ENCODE measurements at places on chromosomes 6 and 20.

DNA sequence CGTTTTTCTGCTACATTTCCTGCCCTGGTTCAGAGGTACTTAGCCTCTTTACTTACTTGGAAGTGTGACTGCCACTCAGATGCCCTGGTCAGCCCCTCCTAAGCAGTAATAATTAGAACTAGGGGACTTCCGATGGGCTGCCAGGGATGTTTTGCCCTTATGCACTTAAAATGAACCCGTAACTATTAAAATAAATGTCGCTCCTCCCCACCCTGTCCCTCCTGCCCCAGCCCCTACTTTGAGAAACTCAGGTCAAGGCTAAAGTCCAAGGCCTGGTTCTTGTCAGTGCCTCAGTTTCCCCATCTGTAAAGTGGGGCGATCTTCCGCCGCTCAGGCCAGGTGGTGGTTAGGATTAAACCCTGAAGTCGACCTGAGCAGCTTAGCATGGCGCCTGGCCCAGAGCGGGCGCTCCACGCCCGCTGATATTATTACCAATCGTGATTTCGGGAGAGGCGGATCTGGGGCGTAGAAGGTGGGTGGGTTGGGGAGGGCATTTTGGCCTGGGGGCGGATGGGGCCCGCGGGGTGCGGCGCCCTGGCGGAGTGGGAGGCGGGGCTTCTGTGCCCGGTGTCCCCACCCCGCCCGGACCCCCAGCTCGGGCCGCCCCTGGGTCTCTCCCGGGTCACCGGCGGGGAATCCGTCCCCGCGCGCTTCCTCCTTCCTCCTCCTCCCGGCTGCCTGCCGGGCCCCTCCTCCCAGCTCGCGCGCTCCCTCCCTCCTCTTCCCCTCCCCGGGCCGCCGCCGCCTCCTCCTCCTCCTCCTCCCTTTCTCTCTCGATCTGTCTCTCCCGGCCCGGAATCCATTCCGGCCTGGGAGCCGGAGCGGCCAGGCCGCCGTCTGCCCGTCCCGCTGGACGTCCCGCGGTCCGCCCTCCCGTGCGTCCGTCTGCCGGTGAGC is at the start of gene SRC:
SRC (plus strand) TSS at position 802 of the 897 bp plus-strand sequence. CDS start 38,014 bp downstream, outside the sequence.
- peak; percentile 77 for DNase-seq

- DNase-seq, result peak; percentile 67
Measured at GRCh38 chr6:122730775-122731386, 48.6 kb upstream of the FABP7 start.

- no peak for DNase-seq
Measured at GRCh38 chr6:110295451-110296165, 62.5 kb downstream of the METTL24 start.

GRCh38 chr6:27684264-27685211 is 211.6 kb upstream of the ZNF184 start:
- peak; percentile 30 for DNase-seq

DNA sequence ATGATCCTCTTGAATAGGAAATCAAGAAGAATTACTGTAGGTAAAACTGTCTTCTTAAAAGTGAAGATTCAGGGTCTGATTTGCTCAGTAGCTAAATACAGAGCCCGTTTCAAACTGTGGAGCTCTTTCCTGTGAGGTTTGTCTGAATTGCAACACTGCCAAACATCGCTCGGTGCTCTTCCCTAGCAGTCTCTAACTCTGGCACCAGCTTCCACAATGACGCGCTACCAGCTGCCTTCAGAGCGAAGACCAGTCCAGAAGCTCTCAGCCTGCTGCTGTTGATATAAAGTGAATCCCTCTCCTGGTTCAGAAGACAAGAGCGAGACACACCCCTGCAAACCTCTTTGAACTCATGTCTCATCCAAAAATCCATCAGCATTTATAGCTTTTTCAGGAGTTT is 447.0 kb downstream of the LMBRD1 start:
- DNase-seq, result no peak

DNA sequence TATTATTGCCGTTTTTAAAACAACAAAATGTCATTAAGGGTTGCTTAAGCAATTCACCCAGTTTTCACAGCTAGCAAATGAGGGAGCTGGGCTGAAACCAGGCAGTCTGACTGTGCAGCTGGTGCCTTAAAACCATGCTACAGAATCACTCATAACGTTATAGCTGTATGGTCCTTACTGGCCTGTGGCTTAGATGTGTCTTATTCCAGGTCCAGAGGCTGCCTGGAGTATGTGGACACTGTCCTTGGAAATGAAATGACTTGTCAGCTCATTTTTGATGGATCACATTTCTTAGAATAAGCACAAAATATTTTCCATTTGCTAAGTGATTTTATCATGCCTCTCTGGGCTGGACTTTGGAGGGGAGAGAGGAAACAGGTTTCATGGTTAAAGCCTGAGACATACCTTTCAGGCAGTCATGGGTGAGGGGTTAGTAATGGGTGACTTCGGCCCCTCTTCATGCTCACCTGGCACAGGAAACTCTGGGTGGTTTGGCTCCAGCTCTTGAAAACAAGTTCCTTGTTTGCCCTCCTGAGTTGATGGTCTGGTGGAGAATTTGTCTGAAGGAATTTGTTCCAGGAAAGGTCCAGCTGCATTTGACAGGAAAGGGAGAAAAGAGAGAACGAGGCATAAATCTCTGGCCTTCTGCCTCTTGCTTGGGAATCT is 823.2 kb downstream of the DHX35 start:
- DNase-seq, result no peak

DNA sequence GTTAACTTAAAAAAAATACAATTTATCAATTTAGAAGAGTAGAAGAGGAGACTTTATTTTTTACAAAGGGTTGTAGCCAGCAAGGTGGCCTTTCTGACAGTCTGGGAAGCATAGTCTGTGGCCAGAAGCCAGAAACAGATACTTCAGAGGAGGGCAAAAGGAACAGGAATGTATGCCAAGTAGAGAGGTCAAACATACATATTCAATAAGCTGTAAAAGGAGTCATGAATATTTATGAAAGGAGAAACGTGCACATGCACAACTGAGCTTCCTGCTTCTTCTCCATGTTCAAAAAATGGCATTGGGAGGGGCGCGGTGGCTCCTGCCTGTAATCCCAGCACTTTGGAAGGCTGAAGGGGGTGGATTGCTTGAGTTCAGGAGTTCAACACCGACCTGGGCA is 43.9 kb upstream of the FAM184A start:
- DNase-seq, result no peak

DNA sequence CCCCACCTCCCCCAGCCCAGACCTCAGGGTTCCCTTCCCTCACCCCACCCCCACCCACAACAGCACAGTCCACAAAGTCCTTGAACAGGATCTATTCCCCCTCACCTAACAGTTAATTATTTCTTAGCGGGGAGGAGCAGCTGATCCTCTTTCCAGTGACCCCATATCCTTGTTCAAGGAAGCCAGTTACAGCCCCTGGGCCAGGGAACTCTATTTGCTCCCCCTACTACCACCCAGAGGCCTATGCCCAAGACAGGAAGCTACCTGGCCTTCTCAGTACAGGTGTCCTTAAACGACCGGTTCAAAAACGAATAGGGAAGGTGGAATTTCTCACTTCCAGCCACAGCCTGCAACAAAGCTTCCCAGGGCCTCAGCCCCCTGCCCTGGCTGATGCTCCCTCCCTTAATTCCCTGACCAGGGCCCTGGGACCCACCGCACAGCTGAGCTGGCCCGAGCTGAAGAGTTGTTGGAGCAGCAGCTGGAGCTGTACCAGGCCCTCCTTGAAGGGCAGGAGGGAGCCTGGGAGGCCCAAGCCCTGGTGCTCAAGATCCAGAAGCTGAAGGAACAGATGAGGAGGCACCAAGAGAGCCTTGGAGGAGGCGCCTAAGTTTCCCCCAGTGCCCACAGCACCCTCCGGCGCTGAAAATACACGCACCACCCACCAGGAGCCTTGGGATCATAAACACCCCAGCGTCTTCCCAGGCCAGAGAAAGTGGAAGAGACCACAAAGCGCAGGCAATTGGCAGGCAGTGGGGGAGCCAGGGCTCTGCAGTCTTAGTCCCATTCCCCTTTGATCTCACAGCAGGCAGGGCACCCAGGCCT is 778 bp downstream of the MCCD1 start:
- no peak for DNase-seq

GRCh38 chr20:37373020-37373598 is 27.2 kb downstream of the SRC start:
- no peak for DNase-seq

- no peak for DNase-seq
Measured at GRCh38 chr20:52601295-52601971, 370.7 kb upstream of the TSHZ2 start.

GRCh38 chr6:54285595-54285994 is 22.6 kb upstream of the TINAG start:
- DNase-seq, result no peak

DNA sequence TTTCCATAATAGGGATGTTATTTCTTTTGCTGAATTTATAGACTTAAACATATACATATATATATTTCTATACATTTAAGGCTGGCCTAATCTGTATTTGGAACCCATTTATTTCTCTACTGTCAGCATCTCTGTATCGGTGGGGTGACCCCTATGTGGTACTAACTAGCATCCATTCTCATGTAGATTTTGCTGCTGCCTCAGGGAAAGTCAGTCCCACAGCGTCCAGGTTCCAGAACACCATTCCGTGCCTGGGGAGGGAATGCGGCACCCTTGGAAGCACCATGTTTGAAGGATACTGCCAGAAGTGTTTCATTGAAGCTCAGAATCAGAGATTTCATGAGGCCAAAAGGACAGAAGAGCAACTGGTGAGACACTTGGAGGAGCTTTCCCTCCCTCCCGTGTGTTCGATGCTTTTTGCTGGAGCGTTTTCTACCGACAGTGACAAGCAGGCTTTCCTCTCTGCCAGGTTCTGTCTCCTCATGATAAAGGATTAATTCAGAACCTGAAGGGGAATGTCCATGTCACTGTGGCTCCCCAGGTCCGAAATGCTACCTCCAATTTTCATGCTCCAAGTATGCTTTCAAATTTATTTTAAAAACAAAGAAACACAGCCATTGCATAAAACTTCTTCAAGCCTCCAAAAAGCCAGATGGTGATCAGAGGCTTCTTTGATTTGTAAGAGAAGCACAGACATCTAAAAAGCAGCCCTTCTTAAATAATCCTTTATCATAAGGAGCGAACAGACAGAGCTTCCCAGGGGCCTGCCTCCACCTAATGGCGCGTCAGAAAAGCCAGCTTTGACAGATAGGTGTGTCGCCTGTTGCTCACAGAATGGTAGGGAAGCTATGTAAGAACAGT is 13.1 kb downstream of the TNFAIP3 start:
- DNase-seq, result no peak

GRCh38 chr6:79586548-79586947 is 44.6 kb upstream of the SH3BGRL2 start:
- DNase-seq, result no peak

DNA sequence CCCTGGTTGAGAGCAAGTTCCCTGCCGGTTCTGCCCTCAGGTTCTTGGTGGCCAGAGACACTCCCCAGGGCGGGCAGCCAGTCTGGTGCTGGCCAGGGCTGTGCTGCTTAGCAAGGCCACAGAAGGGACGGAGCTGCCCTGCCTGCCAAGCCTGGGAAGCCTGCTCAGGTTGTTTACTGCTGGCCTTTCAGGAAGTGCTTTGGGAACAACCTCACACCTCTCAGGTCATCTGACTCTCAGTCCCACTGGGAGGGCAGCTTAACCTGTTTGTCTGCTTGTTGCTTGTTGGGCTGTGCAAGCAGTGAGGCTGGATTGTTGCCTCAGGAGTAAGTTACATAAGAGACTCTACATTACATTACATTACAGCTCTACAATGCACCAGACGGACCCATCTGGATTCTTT is 75.8 kb upstream of the AFDN start:
- DNase-seq, result peak; percentile 39

DNA sequence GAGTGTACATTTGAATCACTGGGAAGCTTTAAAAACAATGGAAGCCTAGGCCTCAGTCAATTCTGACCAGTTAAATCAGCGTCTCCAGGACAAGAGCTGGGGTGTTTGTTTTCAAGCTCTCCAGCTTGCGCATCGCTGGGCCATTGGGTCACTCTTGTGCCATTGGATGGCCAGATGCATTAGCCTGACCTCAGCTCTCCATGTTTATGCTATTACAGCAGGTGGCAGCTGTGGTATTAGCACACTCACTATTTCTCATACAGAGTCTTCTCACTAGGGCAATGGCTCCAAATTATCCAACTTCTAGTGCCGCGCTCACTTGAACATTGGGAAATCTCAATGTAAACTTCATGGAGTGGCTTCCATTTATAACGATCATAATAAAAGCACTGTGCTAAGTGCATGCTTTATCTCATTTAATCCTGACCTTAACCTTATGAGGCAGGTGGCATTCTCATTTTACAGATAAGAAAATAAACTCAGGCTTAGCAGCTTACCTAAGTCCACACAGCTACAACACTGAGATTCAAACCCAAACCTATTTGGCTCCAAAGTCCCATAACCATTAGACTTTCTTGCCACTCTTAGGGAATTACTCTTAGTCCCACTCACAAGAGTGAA is 108.8 kb downstream of the PPP1R14C start:
- no peak for DNase-seq

DNA sequence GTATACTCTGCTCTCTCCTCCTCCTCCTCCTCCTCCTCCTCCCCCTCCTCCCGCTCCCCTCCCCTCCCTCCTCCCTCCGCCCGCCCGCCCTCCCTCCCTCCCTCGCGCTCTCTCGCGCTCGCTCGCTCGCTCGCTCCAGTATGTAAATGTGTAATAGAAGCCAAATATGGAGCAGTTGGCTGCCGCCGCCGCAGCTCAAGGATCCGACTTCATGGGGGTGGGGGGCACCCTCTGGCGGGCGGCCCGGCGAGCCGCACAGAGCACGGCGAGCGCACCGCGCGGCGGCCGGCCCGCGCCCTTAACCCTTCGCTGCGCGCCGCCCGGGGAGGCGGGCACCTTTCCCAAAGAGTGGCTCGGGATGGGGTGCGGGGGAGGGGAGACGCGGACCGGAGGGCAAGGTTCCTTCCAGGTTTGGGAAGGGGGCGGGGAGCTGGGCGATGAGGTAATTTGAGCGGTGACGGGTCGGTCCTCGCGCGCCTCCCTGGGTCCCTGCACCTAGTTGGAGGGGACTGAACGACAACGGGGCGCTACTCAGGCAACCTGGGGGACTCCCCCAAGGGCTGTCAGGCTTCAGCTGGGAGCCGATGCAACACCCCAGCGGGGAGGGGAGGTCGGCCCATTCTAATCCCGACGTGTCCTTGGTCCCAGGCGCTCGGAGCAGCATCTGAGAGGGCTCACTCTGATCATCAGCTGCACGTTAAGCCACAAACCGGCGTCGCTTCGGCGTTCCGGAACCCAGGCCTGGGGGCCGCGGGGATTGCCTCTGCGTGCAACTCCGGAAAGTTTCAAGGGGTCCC is 409 bp upstream of the ATXN1 start:
- peak; percentile 88 for DNase-seq

- DNase-seq, result no peak
Measured at GRCh38 chr6:89522778-89523177, 89.8 kb downstream of the ANKRD6 start.

GRCh38 chr6:88008831-88009231 is 38.8 kb upstream of the SPACA1 start:
- no peak for DNase-seq

- DNase-seq, result peak; percentile 42
Measured at GRCh38 chr6:37103169-37104039, 66.5 kb upstream of the PIM1 start.

Data from head of caudate nucleus (tissue), 42 donors.